ENCODE measurements at places on chromosomes 4 and X.

DNA sequence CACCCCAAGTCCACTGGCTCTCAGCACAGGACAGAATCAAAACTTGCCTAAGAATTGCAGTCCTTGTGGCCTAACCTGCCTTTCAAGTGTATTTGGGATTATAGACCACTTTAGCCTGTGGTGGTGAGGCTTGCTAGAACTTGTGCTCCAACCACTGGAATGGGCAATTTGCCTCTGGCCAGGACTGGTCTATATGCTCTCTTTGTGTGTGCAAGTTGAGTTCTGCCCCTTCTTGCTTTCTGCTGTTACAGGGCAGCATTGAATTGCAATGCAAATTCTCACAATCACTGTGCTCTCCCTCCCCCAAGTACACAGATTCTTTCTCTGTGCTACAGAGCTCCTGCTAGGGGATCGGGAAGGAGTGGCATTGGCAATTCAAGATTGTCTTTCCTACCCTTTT lies 233.6 kb upstream of the DIPK2B start:
- no peak for DNase-seq

- no peak for DNase-seq
Measured at GRCh38 chrX:154325541-154325940, 29.9 kb downstream of the TKTL1 start.

DNA sequence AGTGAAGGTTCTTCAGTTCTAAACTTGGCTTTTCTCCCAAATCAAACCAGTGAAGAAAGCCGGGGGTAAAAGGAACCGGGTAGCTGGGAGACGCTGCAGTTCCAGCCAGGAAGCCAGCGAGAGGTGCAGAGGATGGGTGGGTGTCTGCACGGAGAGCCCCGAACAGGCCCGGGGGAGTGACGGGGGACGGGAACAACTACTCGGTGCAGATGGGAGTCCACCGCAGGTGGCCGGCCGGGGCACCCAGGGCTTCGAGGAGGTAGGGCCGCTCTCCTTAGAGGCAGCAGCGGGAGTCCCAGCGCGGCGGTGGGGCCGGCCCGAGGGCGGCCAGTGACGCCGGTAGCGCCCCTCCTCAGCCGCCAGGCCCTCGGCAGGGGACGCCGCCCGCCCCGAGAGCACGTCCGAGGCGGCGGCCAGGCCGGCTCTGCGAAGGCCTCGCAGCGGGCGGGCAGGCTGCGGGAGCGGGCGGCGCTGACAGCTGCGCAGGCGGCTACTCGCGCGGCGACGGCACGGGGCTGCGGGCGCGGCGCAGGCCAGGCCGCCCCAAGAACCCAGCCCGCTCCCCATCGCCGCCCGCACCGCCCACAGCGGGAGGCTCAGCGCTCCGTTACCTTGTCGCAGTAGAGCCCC lies 449 bp downstream of the FBXL5 start:
- no peak for DNase-seq

- no peak for DNase-seq
Measured at GRCh38 chrX:112826023-112826422, 14.6 kb downstream of the AMOT start.

DNA sequence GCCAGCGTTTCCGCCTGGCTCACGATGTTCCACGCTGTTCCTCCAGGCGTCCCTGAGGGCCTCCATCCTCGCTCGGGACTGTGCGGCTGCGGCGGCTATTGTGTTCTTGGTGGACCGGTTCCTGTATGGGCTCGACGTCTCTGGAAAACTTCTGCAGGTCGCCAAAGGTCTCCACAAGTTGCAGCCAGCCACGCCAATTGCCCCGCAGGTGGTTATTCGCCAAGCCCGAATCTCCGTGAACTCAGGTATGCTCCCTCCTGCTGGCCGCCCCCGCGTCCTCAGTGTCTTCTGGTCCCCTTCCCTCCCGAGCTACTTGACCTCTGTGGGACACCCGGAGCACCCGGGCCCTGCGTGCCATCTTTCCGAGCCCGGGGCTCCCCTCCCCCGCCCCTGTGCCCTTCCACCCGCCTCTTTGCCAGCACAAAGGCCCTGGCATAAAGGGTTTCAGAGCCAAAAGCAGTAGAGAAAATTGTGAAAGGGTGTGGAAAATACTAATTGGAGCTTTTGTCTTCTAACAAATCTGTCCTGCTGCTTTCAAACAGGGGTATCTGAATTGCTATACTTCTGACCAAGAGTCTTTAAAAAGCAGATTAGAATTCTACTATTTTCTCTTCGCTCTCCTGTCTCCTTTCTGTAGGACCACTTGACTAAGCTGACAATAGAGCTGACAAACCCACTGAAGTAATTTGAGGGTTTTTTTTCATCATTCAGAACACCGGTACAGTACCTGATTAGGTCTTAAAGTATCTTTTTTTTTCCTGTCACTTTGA lies 104.0 kb downstream of the NEUROG2 start:
- no peak for DNase-seq

DNA sequence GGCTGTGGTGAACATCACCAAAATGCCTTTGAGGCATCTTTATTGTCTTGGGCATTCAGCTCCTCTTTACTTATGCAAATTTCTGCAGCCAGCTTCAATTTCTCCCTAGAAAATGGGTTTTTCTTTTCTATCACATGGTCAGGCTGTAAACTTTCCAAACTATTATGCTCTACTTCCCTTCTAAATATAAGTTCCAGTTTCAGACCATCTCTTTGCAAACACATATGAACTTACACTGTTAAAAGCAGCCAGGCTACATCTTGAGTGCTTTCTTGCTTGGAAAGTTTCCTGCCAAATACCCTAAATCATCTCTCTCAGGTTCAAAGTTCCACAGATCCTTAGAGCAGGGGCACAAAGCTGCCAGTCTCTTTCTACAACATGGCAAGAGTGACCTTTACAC lies 13.2 kb downstream of the SCLT1 start:
- DNase-seq, result no peak

Measured in CD4-positive, alpha-beta T cell treated with Interleukin-1 beta for 1 hour (primary cell).